ENCODE measurements at places on chromosomes 3 and 15. TPM values are rescaled to one million over a fixed set of nuclear protein-coding genes. Genes with fewer than 3 reads are reported as not detected.

DNA sequence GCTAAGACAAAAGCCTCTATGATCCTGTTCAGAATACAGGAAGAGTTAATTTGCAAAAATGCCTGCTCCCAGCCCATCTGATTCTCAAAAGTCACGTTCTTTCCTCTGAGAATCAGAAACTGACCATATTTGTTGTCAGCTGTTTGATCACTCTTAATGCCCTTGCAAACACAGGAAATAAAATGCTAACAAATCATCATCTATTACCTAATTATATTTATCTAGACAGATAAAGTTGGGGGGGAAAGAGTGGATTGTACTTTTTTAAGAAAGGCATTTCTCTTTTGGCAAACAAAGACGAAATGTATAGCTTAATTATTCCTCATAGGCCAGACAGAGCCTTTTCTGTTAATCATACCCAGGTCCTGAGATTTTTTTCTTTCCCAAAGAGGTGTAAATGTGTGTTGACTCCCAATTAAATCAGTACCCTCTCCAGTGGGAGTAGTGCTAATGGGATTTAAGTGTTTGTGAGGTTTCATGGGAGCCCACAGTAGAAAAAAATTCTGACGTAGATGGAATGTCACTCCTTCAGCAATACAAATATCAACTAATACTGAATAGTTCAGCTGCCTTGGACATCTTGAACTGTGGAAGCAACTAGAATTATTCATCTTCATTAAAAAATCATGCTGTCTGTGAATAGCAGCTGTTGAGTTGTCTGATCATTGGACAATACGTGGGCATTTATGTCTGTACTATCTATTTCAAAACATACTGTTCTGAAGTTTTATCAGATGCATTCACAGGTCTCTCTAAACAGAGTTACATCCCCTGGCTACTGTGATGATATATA is 22.5 kb upstream of the BNIP2 start:
- H3K27ac ChIP-seq, result no peak overlapping the region
- H3K4me1 ChIP-seq, result no peaks in the 10 kb centered on the region
- no peaks in the 10 kb centered on the region for H3K36me3 ChIP-seq

- peak overlapping the region; percentile 17 for H3K4me3 ChIP-seq
- no peak overlapping the region for H3K27ac ChIP-seq
- no peaks in the 10 kb centered on the region for H3K36me3 ChIP-seq
- DNase-seq, result no peak
- peaks cover 12% of the 10 kb centered on the region for H3K4me1 ChIP-seq
These were observed 1.5 kb downstream of the FOXB1 start for GRCh38 chr15:60005352-60006202.

ACAP2 gene
- 56.8 TPM for total RNA-seq

GRCh38 chr3:188389711-188390342 is 235.9 kb downstream of the LPP start:
- H3K36me3 ChIP-seq, result no peaks in the 10 kb centered on the region
- peaks cover 7% of the 10 kb centered on the region for H3K4me1 ChIP-seq
- H3K27ac ChIP-seq, result peak overlapping the region; percentile 46
- peak; percentile 57 for DNase-seq
- no peak overlapping the region for H3K4me3 ChIP-seq

GRCh38 chr3:189419038-189419437 is 212.2 kb upstream of the TP63 start:
- no peaks in the 10 kb centered on the region for H3K4me1 ChIP-seq
- no peak overlapping the region for H3K27ac ChIP-seq
- DNase-seq, result no peak
- no peaks in the 10 kb centered on the region for H3K36me3 ChIP-seq
- H3K27me3 ChIP-seq, result no peaks in the 10 kb centered on the region
